Activated CD4-positive, alpha-beta T cell treated with anti-CD3 and anti-CD28 coated beads for 24 hours (primary cell): ENCODE measurements at places on chromosomes 1 and 21.
A peak's percentile ranks its signal among the peaks of the same experiment; 100 is the strongest.

DNA sequence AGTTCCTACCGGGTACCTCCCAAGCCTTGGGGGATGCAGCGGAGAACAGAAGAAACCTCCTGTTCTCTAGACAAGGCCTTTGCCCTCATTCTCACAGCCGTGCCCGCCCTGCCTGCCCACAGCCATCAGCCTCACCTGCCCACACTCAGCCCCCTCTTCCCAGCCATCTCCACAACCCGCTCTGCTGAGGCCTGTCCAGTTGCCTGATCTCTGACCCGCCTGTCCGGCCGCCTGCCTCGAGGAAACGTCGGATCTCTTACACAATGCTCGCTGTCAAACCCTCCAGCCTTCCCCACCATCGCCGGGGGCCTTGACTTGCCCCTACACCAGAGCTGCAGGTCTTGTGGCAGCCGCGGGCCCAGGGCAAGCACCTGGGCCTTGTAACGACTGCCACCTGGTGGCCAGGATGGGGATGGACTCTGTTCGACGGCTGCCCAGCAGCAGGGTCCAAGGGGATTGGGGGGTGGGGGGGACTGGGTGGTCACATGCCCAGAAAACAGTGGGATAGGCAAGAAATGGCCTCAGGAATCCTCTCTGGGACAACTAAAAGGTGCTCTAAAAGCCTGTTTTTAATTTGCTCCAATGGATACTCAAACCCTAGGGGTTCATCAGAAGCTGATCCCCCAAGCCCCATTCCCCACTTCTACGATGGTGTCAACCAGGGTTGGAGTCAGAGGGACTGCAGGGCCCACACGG lies 31.0 kb downstream of the SLC45A1 start:
- peak; percentile 55 for DNase-seq

GRCh38 chr1:18178111-18178510 lies 70.5 kb downstream of the IGSF21 start:
- no peak for DNase-seq

- DNase-seq = no peak
Measured at GRCh38 chr1:30933874-30934252, 25.3 kb upstream of the SDC3 start.

- no peak for DNase-seq
Measured at GRCh38 chr1:245503548-245503947, 348.8 kb downstream of the KIF26B start.

GRCh38 chr1:40951943-40952743 lies 27.4 kb upstream of the CTPS1 start:
- peak; percentile 33 for DNase-seq

- no peak for DNase-seq
Measured at GRCh38 chr1:27403065-27403726, 10.8 kb downstream of the GPR3 start.

DNA sequence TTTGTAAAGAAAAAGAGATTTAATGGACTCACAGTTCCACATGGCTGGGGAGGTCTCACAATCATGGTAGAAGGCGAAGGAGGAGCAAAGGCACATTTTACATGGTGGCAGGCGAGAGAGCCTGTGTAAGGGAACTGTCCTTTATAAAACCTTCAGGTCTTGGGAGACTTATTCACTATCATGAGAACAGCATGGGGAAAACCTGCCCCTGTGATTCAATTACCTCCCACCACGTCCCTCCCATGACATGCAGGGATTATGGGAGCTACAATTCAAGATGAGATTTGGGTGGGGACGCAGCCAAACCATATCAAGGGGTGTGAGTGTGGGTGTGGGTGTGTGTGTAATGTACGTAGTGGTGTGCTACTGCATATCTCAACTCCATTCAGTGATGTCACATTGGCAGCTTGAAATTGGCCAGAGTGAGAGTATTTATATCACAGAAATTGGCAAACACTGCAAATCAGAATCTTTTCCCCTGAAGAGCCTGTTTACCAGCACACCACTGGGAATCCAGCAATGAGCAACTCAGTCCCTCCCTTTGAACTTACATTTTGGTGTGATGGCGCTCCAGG lies 5.4 kb downstream of the ARHGEF10L start:
- no peak for DNase-seq

DNA sequence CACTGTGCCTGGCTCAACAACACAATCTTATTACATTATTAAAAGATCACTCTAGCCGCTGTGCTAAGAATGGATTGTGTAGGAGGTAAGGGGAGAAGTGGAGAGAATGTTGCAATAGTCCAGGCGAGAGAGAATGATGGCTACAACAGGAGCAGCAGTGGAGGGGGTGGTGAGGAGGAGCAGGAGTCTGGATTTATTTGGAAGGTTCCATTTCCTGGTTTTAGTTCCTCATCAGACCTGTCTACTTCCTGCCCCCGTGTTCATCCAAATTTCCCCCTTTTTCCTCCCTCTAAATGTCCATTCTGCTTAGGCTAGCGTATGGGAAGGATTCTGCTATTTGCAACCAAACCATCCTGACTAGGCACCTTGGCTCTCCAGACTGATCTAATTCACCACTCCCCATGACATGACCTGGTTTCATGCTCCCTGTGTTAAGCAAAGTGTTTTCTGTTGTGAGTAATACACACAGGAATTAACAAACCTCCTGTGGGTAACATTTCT lies 35.1 kb upstream of the EYA3 start:
- no peak for DNase-seq

GRCh38 chr1:5250336-5250735 lies 595.9 kb downstream of the AJAP1 start:
- no peak for DNase-seq
